Stimulated activated CD4-positive, alpha-beta T cell treated with anti-CD3 and anti-CD28 coated beads, Interleukin-15, amount 100 ng/mL, for 48 hours (primary cell): ENCODE measurements at places on chromosomes 13 and 19.

GRCh38 chr13:58452123-58452623, 820.6 kb downstream of the PCDH17 start:
- DNase-seq = no peak

- no peak for DNase-seq
These were observed 22.3 kb downstream of the OR10H3 start for GRCh38 chr19:15759962-15760565.

GRCh38 chr13:94268661-94269060, 210.8 kb downstream of the DCT start:
- DNase-seq = no peak

DNA sequence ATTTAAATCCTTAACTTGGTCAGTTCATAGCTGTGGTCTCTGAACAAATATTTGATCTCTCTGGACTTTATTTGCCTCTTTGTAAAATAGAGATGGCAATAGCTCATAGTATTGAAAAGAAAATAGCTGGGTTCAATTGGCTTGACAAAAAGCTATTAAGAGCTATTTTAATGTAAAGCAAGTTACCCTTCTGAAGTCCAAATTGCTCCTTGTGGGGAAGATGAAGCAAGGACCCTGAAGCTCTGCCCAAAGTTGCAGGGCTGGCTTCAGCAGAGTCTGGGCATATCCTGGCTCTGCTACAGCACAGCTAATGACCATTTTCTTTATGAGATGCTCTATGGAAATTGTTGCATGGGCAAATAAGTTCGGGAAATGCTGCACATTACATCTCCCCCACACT, 484.5 kb downstream of the TDRD3 start:
- DNase-seq = no peak
